ENCODE measurements at places on chromosomes 3 and 15. TPM values are rescaled to one million over a fixed set of nuclear protein-coding genes. Genes with fewer than 3 reads are reported as not detected.

CAMKV gene
- 0.06 TPM for polyA plus RNA-seq

FAM174B gene
- 33.3 TPM for polyA plus RNA-seq

SKOR1 gene
- 0.58 TPM for polyA plus RNA-seq

FSD2 gene
- 0.40 TPM for polyA plus RNA-seq

BNC1 gene
- polyA plus RNA-seq, result 0.17 TPM

A4GNT gene
- 1.9 TPM for polyA plus RNA-seq

HTR3E gene
- polyA plus RNA-seq, result 0.07 TPM

Measured in renal pelvis (tissue), 12 donors.